ENCODE measurements at places on chromosomes 5 and 9. TPM values are rescaled to one million over a fixed set of nuclear protein-coding genes. Genes with fewer than 3 reads are reported as not detected.

DNA sequence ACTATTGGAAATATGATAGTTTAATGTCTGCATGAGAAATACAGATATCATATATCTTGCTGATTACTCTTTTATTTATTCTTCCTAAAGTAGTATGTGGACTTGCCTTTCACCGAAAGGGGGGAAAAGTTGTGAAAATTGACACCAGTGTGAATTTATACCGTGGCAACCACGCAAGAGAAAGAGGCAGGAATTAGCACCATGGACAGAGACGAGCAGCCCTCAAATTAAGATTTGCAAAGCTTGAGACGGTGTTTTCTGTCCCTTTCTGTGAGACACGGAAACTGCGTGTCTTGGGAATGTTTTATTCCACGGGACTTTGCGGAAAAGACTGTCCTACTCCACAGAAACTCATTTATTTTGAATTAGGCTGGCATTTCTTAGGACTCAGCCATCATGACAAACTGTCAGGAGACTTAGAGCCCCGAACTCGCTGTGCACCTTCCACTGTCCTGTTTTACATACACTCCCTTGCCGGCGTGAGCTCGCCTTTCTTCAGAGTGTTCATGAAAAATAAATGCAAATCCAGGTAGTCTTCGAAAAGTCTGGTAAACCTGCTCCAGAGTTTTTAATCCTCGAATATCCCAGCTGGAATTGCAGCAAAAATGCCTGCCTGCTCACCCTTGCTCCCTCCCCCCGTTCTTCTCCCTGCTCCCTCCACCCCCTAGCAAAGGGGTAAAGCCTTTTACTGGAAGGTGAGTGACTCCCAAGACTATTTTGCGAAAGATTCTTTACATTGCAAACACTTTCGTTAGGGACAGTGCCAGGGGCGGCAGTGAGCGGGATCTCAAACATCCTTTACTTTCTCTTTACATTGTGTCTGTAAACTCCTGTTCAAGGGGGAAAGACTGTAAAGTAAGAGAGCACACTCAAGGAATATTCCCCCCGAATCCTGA, 3.8 kb upstream of the ELAVL2 start:
- no peak for DNase-seq

GRCh38 chr9:77748214-77748772, 100.2 kb upstream of the GNA14 start:
- no peak for DNase-seq

DNA sequence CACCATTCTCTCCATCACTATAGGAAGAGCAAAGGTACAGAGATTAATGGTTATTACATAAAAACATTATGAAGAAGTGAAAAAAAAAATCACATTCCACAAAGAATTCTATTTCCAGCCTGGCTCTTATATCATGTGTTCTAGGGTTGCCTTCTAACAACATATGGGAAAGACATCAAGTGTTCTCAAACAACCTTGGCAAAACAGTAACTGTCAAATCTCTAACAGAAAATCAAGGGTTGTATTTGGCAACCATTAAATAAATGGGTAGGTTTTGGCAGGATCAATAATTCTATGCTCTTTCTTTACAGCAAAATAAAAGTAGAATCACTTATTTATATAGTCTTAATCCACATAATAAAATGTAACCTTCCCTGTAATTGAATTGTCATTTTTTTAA, 728.9 kb downstream of the MAT2B start:
- DNase-seq = no peak

- DNase-seq = no peak
Observed at GRCh38 chr5:9502864-9503263, 43.0 kb downstream of the SEMA5A start.

GRCh38 chr9:86734771-86735170, 212.5 kb downstream of the GAS1 start:
- no peak for DNase-seq

Gene PRR16
- not detected for total RNA-seq

Gene PARP8
- 29.9 TPM for total RNA-seq

Gene DND1
- total RNA-seq = 3.4 TPM

Data from activated naive CD4-positive, alpha-beta T cell treated with anti-CD3 and anti-CD28 coated beads, Interleukin-2, amount 50 U/mL, for 72 hours (primary cell).